ENCODE measurements at places on chromosomes 3 and 15. TPM values are rescaled to one million over a fixed set of nuclear protein-coding genes. Genes with fewer than 3 reads are reported as not detected.

DNA sequence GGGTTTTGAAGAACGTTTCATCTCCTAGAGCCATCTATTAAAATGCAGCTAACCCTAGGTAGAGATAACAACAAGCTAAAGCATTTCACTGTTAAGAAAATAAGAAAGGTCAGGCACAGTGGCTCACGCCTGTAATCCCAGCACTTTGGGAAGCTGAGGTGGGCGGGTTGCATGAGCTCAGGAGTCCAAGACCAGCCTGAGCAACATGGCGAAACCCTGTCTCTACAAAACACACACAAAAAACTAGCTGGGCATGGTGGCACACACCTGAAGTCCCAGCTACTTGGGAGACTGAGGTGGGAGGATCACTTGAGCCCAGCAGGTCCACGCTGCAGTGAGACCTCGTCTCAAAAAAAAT, 5.4 kb upstream of the TBC1D5 start:
- DNase-seq, result no peak

MAP6D1 gene
- 1.6 TPM for polyA plus RNA-seq

DNA sequence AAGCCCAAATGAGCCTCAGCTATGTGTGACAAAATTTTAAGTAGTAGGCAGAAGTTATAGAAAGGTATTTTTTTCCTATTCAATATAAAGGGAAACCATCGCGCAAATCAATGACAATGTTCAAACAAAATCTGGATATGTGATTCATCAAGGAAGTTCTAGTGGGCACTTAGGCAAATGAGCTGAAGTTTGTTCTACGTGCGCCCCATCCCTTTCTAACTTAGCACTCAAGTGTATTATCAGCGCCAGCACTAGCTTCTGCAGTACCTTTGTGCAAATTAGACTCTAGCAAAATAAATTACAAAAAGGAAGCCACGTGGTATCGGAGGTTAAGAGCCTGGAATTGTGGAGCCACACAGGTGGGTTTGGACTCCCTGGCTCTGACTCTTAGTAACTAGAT, 91.1 kb downstream of the TBL1XR1 start:
- DNase-seq, result no peak

DNA sequence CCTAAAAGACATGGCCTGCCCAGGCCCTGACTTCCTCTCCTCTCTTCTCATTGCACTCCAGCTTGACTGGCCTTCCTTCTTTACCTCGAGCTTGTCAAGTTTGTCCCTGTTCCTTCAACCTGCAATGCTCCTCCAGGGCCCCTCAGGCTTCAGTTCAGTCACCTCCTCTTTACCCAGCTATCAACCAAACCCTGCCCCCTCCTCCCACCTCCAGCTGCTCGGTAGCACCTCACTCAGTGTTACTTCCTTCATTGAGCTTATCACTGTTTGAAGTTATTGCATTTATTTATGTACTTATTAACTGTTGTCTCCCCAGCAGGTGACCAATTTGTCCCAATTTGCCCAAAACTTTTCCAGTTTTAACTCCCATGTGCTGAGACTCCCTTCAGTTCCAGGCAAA, 95.8 kb upstream of the UBE2E1 start:
- DNase-seq, result no peak

All from left renal cortex interstitium (tissue), 4 donors.